ENCODE measurements at places on chromosomes 4 and X.

DNA sequence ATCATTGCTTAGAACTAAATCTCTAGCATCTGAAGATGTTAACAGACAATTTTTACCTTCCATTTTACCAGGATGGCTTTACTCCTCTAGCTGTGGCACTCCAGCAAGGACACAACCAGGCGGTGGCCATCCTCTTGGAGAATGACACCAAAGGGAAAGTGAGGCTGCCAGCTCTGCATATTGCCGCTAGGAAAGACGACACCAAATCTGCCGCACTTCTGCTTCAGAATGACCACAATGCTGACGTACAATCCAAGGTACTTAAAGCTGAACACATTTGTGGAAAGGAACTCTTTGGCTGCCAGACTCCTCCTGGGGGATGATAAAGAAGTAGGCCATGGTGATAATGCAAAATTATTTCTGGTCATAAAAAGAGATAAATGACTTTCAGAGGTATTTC, 187.5 kb downstream of the ANK2 start:
- no peak for DNase-seq

GRCh38 chr4:74805601-74806000, 11.3 kb upstream of the BTC start:
- DNase-seq: no peak

DNA sequence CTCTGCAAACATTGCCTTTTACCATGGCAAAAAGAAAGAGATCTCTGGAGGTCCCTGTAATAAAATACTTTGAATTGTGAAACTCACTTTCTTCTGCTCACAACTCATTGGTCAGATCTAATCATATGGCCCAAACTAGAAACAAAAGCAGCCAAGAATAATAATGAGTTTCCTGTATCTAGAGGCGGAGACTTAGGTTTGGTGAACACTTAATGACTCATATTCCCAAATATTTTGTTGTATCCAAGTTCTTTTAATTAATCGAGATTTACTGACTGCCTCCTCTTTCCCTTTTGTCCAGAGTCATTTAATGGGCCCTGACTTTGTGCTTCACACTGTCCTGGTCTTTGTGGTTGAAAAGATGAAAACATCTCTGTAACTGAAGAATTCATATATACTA, 190.6 kb downstream of the CCSER1 start:
- DNase-seq: no peak

DNA sequence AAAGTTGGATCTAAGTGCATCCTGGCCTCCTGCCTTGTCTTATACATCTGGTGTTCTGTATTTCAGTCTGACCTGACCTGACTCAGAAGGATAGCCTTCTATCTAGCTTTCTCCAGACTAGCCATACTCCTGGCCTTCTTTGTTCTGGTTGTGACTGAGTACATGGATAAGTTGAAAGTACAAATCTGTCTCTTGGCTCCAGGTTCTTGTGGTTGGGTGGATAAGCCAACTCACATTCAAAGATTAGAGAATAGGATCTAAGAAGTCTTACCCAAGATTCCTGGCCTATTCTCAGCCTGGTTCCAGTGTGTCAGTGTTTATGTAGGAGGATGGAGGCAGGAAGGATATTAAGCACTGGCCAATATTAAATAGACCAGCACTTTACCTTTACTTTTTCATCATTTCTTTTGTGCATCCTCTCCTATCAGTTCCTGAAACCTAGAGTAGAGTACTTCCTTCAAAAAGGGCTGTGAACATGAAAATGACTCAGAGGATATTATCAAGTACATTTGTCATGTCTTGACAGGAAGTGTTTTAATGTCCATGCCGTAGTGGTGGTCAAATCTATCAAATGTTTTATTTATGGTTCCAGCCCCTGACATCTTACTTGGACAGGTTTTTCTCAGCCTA, 123.5 kb downstream of the IL15 start:
- no peak for DNase-seq

DNA sequence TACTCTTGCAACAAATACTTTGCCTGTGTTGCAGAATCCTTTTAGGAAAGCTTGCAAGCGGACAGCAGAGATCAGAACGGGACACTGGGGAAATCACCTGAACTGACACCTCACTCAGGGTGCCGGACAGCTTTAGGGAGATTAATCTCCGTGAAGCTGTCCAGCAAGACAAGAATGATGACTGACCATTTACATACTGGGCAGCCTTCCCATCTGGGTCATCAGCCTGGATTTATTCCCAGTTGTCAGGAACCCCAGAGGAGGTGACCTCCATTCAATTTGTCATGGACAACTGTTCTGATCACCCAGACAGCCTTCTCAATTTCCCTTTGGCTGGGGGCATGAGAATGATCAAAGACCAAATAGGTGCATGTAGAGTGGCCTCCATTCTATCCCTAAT, 93.0 kb upstream of the EGFL6 start:
- DNase-seq: no peak

DNA sequence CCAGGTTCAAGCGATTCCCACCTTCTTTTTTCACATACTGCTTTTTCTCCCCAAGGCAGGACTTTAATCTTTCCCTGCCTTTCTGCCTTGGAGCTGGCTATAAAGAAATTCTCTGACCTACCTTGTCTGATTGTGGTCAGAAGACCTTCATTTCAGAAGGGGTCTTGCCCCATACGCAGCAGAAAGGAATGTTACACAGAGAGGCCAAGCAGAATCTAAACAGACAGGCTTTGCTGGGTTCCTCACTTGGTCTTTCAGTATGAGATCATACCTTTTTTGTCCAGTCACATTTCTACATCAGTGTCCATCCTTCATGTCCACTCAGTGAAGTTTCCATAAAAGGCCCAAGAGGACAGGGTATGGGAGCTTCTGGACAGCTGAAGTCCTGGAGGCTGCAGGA, 108.3 kb upstream of the RBPJ start:
- no peak for DNase-seq

Data from amygdala (tissue), 56 donors.